ENCODE measurements at places on chromosomes 1 and 21.

- H3K36me3 ChIP-seq, result peaks cover 2% of the 10 kb centered on the region
- no peak overlapping the region for H3K4me3 ChIP-seq
- no peak overlapping the region for H3K27ac ChIP-seq
- DNase-seq, result no peak
Observed at GRCh38 chr21:23939369-23940065, 1667.8 kb downstream of the MRPL39 start.

GRCh38 chr1:101567582-101568189 is 330.9 kb downstream of the S1PR1 start:
- no peaks in the 10 kb centered on the region for H3K4me1 ChIP-seq
- H3K36me3 ChIP-seq, result no peaks in the 10 kb centered on the region

DNA sequence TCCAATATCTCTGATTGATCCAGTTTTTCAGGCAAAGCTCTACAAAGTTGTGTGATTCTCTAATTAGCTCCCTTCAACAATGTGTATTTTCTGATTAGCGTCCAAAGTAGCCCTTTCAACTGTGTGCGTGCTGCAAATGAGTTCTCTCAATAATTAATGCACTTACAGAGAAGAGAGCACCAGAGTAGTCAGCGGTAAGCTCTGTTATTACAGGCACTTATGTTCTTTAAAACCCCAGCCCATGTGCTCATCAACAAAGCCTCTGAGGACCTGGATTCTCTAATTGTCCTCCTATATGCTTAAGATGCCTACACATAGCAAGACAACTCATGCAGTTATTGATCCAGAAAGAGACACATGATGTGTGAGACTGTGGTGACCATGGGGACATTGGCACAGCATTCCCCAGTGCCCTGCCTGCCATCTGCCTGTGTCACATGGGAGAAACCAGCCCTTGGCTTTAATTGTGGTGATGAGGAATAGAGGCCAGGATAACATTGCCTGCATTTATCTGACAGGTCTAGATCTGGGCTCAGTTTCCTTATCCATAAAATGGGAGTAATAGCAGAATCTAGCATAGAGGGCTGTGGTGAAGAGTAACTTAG is 151.7 kb downstream of the PCP4 start:
- no peaks in the 10 kb centered on the region for H3K4me1 ChIP-seq
- peaks cover 6% of the 10 kb centered on the region for H3K27me3 ChIP-seq
- H3K27ac ChIP-seq, result no peak overlapping the region
- no peak for DNase-seq
- H3K36me3 ChIP-seq, result no peaks in the 10 kb centered on the region

DNA sequence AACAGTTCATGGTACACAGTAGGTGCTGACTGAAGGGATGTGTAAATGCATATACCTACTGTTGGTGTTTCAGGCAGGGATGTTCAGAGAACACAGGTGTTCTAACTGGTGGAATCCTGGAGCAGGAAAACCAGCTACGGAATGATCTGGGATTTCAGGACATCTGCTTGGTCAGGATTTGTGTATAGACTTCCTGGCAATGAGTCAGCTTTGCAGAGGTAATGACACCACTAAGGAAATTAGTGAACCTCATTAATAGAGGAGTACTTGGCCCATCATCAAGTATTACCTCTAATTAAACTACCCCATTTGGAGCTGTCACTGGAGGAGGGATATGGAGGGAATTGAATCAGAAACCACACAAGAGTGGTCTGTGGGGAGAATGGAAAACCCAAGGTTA is 7.3 kb downstream of the MRPL37 start:
- no peak for DNase-seq
- H3K4me3 ChIP-seq, result no peak overlapping the region
- no peak overlapping the region for H3K27ac ChIP-seq
- H3K27me3 ChIP-seq, result no peaks in the 10 kb centered on the region
- H3K4me1 ChIP-seq, result peaks cover 4% of the 10 kb centered on the region

Measured in neural crest cell (in vitro differentiated cells).